ENCODE measurements at places on chromosomes 7 and 10.

DNA sequence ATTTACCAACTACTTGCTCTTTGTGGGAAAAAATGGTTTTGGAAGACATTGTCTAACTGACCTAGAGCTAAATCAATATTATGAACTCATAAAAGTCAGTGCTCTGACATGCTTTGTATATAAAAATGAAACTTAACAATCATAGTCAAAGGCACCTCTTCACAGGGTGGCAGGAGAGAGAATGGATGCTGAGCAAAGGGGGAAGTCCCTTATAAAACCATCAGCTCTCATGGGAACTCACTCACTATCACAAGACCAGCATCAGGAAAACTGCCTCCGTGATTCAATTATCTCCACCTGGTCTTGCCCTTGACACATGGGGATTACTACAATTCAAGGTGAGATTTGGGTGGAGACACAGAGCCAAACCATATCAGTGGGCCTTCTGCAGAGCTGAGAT is 417.6 kb upstream of the AUTS2 start:
- DNase-seq, result no peak

GRCh38 chr10:102435529-102436233 is 3.3 kb upstream of the CUEDC2 start:
- peak; percentile 56 for DNase-seq

GRCh38 chr7:135335628-135336139 is 102.0 kb downstream of the STRA8 start:
- peak; percentile 89 for DNase-seq

DNA sequence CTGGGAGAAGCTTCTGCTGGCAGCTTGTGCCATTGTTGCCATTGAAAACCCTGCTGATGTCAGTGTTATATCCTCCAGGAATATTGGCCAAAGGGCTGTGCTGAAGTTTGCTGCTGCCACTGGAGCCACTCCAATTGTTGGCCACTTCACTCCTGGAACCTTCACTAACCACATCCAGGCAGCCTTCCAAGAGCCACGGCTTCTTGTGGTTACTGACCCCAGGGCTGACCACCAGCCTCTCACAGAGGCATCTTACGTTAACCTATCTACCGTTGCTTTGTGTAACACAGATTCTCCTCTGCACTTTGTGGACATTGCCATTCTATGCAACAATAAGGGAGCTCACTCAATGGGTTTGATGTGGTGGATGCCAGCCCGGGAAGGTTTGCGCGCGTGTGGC is 220.7 kb downstream of the ADK start:
- DNase-seq, result no peak

GRCh38 chr10:86644152-86644793 is 10.1 kb upstream of the OPN4 start:
- DNase-seq, result no peak

- DNase-seq, result no peak
These were observed 6.6 kb downstream of the ADCYAP1R1 start for GRCh38 chr7:31058688-31059087.

GRCh38 chr7:142889816-142890215 is 4.3 kb upstream of the TRPV6 start:
- peak; percentile 38 for DNase-seq
